ENCODE measurements at places on chromosomes 13 and 19.

DNA sequence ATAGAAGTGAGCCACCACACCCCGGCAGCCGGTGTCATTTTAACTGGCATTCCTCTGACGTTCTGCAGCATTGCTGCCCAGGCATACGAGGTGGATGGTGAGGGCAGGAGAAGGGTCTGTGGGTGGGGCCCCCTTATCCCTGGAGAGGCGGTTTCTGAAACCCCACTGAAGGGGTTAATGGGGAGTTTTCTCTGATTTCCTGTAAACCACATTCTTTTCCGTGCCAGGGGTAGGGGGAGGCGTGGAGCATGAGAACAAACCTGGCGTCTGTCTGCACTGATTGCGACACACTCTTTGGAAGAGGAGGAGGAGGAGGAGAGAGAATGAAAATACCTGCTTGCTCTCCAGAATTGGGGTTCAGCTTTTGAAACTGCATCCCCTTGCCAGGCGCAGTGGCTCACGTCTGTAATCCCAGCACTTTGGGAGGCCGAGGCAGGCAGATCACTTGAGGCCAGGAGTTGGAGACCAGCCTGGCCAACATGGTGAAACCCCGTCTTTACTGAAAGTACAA, 2.7 kb upstream of the C3 start:
- no peak for DNase-seq

DNA sequence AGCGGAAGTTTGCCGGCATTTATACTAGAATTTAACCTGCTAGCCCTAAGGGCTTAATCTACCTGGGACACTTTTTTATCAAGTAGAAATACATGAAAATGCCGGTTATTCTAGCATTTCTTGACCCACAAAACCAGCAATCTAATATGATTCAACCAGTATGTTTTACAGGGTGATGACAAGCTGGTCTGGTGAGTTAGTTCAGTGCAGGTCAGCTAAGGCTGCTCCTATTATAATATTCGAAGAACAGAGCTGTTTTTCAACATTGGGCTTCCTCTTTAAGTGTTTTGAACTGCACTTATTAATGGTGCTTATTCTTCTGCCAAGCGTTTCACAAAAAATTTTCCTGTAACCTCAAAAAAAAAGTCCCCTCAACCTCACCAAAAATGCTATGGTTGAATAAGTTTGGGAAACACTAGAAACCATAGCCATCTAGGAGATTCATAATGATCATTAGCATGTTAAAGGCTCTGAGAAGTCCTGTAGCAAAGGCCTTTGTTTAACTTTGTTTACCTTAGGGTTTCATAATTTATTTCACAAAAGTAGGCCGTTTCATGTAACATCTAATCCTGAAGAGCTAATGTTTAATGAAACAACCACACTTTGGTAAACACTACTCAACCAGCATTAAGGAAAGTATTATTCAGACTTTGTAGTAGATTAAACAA, 526.6 kb downstream of the KLF12 start:
- no peak for DNase-seq

- DNase-seq = peak; percentile 99
These were observed at the start of gene TMEM259 for GRCh38 chr19:1020868-1021425. TMEM259 (minus strand) TSS chr19:1021123; CDS start chr19:1020996, 127 bp downstream.

- no peak for DNase-seq
These were observed 61.6 kb downstream of the GSX1 start for GRCh38 chr13:27853861-27854260.

DNA sequence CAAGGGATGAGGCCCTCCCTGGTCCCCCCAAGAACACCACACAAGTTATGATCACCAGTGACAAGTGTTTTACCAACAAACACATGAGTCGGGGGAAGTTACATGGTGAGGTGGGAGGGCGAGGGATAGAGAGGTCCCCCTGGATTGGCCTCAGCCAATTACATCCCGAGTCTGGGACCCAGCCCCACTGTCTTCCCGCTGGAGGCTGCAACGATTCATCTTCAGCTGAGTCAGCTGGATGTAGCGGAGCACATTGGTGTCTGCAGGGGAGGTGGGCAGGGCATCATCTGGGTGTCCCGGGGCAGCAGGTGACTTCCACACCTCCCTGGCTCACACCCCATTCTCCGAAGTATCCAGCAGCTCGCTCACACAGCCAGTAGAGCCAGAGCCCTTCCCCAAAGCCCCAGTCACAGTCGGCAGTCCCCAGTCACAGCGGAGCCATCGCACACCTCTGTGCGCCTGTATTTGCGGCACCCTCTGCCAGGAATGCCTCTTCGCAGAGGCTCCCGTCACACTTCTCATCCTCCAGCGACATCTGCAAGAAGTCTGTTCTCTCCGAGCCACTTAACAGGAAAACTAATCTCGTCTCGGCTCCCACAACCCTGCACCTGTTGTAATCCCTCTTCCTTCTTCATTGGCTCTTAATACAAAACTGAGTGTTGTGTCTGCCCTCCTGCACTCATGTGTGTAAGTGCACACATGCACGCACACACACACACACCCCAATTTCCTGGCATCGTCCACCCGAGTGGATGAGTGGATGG, 2.0 kb downstream of the TTC9B start:
- DNase-seq = no peak

GRCh38 chr13:72851678-72852014, 69.7 kb downstream of the PIBF1 start:
- no peak for DNase-seq

DNA sequence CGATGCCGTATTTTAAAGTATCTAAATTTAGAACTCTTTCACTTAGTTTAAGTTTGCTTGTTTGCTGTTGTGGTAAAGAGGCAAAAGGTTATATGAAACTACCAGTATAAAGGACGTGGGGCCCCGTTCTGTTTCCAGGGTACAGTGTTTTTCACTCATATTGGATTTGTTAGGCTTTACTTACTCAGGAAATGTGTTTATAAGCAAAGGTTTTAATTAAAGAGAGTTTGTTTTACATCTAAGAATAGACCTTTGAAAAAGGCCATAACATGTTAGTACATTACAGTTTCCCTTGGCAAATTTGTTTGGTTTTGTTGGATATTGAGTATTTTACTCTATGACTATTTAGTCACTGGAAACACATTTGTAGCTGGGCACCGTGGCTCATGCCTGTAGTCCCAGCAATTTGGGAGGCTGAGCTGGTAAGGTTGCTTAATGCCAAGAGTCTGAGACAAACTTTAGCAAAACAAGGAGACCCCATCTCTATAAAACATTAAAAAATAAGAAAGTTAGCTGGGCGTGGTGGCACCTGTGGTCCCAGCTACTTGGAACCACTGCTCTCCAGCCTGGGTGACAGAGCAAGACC, 7.1 kb downstream of the DGKH start:
- no peak for DNase-seq

DNA sequence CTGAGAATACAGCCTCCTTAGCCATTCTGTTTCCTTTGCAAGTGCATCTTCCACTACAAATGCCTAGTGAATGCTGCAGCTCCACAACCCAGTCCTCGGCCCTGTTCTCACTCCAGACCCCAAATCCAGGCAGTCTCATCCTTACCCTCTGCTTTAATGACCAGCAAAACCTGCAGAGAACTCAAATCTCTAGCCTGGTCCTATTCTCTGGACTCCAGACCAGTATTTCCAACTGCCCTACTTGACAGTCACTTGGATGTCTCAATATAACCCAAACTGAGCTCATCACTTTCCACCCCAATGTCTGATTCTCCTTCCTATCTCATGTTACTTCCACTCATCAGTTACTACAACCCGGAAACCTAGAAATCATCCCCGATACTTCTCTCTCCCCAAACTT, 2.6 kb upstream of the EBPL start:
- DNase-seq = no peak

DNA sequence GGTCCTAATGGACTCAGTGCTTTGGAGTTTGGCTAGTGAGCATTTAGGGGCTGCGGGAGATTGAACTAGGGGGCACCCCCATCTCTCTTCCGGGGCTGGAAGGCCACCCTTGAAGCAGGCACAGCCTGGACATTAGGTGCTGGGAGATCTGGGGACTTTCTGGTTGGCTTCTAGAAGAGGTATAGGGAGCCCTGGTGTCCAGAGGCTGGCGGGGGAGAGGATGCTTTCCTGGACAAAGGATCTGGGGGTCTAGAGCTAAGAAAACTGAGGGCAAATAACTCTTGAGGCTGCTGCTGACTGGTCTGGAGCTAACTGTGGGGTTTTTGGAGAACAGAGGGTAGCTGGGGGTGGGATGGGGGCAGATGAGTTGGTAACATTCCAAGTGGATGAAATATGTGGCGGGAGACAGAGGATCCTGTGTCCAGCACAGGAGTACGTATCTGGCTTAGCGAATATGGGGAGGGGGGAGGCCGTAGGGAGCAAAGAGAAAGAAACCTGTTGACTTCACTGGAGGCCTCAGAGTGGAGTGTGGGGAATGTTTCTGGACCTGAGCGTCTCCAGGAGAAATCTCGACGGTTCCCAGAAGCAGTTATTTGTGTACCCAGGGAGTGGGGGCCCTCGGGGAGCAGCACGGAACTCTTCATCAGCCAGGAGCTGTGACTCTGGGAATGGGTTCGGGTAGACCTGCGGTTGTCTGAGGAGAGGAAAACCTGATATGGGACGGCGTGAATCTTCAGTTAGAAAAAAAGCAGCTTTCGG, 1.4 kb downstream of the HNRNPUL1 start:
- peak; percentile 50 for DNase-seq

DNA sequence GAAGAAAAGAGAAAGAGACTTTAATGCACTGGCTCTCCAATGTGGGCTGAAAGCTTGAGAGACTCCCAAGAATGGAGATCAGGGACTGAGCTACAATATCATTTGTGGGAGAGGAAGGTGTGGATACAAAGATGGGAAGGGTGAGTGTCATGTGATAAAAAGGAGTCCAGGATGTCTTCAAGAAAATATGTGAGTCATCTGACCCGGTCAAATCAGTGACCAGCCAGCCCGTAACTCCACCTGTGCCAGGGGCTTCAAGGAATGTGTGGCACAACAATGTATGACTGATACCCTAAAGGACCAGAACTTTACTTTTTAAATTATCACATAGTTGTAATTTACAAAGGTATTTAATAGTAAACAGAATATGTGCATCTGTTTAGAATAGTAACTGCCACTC, 97.2 kb downstream of the DOCK9 start:
- no peak for DNase-seq

DNA sequence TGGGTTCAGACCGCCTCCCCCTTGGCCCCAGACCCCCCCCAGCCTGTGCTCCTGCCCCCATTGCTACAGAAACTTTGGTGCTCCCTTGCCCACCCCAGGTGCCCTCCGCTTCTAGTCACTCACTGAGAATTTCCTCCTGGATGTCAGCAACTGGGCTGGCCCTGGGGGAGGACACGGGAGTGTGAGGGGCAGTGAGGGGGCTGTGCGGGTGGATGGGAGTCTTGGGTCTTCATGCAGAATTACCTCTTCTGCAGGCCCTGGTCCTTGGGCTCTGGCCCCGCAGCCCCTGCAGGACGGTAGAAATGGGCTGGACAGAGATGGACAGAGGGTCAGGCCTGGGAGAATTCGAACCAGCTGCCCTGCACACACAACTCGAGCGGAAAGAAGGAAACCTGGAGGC, 4.8 kb downstream of the LILRB5 start:
- no peak for DNase-seq

- DNase-seq = no peak
These were observed 80.0 kb downstream of the ZNF429 start for GRCh38 chr19:21585281-21585890.

- no peak for DNase-seq
These were observed 21.5 kb upstream of the GSX1 start for GRCh38 chr13:27770809-27771208.

DNA sequence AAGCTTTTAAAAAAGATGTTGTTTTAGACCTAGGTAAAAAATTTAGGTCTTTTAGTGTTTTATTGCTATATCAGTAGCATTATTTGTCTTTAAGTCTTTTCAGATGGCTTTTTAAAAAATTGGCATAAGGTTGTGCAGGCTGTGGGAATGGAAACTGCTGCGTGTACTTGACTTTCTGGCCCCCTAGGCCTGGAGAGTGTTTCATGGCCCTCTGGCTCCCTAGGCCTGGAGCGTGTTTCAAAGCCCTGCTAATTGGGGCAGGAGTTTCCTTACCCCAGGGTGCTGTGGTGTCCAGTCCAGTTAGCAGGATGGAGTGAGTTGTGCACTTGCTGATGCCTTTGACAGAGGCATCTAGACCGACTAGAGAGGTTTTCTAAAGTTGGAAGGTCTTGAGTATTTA, 23.8 kb downstream of the PRAM1 start:
- no peak for DNase-seq

- DNase-seq = no peak
These were observed 5.8 kb downstream of the PPP6R1 start for GRCh38 chr19:55252760-55253663.

DNA sequence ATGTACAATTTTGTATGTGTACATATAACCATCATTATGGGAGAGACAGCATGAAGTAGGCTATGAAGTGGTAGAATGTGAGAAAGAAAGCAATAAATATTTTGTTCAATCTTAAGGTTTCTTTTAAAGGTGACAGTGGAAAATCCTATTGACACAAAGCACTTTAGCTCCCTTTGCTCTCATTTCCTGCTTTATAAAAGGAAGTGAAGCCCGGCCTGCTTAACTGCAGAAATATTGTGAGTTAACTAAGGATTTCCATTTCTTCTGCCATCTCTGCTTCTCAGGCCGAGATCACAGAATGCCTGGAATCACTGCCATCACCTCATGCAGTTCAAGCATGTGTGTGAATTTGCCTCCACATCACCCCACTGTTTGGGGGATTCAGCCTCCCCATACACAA, 83.5 kb downstream of the FRY start:
- no peak for DNase-seq

- no peak for DNase-seq
These were observed 97.3 kb downstream of the TDRD3 start for GRCh38 chr13:60494296-60494695.

DNA sequence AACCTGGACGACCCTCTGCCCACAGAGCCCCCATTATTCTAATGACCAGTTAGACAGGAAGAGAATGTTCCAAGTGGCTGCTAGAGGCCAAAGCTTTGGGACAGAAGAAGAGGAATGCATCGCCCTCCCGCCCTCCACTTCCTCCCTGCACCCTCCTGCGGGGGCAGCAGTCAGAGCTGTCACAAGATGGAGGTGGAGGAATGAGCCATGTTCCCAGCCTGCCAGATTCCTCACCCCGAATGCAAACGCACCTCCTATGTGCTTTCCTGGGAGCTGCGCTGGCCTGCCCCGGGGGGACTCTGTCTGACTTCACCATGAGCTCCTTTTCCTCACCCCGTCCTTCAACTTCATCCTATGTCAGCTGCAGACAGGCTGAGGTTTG, 1.7 kb downstream of the YJEFN3 start:
- DNase-seq = no peak

- DNase-seq = no peak
These were observed 5.7 kb downstream of the SLC7A9 start for GRCh38 chr19:32863841-32864240.

GRCh38 chr13:33935969-33936368, 118.0 kb downstream of the RFC3 start:
- no peak for DNase-seq

GRCh38 chr19:54105796-54106195, 3.1 kb downstream of the NDUFA3 start:
- no peak for DNase-seq

DNA sequence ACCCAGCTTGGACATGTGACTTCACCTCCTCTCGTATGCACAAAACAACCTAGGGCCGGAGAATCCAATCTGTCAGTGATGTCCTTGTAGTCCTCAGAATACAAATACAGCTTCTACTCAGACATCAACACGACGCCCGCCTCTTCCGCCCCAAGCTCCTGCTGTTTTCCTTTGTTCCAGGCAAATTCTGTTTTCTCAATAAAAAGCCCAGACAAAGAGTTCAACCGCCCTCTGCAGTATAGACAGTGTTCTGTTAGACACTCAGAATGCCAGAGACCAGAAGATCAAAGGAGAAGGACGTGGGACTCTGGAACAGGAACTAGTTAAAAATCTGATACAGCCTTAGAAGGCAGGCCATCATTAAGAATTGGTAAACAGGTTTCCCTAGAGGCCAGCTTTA, 42.0 kb upstream of the GGACT start:
- peak; percentile 90 for DNase-seq

GRCh38 chr13:83761631-83762030, 120.6 kb downstream of the SLITRK1 start:
- peak; percentile 7 for DNase-seq
